ENCODE measurements at places on chromosomes 16 and 17.

DNA sequence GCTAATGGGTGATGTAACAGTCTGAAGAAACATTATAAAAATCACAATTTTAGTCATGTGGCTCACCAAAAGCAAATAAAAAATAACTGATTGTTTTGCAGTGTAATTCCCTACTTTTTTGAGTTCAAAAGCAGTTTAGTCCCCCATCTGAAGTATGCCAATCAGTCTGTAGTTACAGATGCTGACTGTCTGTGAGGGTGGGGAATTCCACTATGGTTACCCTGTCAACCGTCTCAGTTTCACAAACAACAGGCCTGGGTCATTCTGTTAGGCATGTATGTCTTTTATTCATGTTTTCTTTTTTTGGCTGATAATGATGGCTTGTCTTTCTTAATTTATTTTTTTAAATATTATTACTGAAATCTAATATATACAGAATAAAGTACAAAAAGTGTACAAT lies 69.3 kb downstream of the STXBP4 start:
- DNase-seq: peak; percentile 32

- no peak for DNase-seq
These were observed 178.2 kb downstream of the SALL1 start for GRCh38 chr16:50972876-50973275.

DNA sequence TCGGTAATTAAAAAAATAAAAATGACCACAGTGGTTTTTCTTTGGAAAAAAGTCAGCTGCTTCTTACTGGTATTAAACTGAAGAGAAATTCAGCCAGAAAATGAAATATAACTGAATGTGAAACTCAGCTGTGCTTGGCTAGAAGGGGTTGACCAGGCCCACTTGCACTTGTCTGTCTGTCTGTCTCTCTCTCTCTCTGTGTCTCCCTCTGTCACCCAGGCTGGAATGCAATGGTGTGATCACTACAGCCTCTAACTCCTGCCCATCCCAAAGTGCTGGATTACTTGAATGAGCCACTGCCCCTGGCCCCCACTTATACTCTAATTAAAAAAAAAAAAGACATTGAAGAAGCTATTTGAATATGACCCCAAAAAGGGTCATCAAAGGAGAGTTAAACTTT lies 17.3 kb upstream of the AKAP1 start:
- no peak for DNase-seq

DNA sequence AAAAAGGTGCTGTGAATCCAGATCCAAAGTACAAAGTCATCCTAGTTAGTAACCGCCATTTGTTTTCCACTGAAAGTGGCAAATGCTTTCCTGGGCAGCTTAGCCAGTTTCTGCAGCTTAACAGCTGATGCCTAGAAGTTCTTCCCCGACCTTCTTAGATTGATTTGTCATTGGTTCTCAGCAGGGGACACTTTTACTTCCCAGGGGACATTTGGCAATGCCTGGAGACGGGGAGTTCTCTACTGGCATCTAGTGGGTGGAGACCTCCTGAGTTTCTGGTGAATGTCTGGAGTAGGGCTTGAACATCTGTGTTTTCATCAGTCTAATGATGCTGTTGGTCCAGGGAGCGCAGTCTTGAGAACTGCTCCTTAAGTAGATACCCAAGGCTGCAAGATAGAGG lies 7.6 kb downstream of the DNAJA3 start:
- no peak for DNase-seq

DNA sequence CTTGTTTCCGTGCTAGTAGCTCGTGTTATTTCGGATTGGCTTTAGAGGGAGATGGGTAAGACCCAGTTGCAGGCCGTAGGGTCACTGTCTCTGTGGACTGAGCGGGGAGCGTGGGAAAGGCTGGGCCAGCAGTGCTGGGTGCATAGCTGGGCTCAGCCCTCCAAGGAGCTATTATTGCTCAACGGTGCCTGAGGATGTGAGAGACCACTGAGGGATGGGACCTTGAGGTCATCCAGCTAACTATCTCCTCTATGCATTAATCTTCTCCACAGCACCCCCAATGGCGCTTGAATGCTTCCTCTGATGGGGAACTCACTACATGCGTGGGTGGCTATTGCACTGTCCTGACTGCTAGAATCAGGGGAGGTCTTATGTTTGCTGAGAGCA lies 126.1 kb upstream of the FOXF1 start:
- no peak for DNase-seq

DNA sequence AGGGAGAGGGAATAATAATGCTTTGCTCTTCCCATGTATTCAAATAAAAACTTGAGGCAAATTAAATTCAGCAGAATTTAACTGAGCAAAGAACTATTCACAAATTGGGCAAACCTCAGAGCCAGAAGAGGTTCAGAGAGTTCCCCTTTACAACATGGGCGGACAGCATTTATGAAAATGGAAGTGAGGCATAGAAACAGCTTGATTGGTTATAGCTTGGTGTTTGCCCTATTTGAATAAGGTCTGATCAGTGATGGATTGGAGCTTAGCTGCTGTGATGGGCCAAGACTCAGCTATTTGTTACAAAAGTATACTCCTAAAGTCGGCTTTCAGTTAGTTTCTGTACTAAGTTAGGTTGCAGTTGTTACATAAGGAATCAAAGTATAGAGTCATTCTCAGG lies 63.0 kb downstream of the TMEM100 start:
- DNase-seq: no peak

- no peak for DNase-seq
These were observed 6.2 kb downstream of the CNP start for GRCh38 chr17:41972571-41973407.

GRCh38 chr17:8826808-8827435 lies 27.8 kb upstream of the MFSD6L start:
- no peak for DNase-seq

- DNase-seq: no peak
These were observed 9.5 kb upstream of the ARL4D start for GRCh38 chr17:43389046-43389947.

DNA sequence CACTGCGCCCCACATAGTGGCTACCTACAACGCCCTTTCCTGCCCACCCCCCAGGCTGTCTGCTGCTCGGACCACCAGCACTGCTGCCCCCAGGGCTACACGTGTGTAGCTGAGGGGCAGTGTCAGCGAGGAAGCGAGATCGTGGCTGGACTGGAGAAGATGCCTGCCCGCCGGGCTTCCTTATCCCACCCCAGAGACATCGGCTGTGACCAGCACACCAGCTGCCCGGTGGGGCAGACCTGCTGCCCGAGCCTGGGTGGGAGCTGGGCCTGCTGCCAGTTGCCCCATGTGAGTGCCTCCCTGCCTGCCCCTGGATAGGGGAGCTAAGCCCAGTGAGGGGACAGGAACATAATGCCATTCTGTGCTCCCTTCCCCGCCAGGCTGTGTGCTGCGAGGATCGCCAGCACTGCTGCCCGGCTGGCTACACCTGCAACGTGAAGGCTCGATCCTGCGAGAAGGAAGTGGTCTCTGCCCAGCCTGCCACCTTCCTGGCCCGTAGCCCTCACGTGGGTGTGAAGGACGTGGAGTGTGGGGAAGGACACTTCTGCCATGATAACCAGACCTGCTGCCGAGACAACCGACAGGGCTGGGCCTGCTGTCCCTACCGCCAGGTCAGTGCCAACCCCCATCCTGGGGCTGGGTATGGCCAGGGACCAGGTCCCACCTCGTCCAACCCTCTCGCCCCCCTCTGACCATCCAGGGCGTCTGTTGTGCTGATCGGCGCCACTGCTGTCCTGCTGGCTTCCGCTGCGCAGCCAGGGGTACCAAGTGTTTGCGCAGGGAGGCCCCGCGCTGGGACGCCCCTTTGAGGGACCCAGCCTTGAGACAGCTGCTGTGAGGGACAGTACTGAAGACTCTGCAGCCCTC lies 7.1 kb downstream of the GRN start:
- DNase-seq: no peak

DNA sequence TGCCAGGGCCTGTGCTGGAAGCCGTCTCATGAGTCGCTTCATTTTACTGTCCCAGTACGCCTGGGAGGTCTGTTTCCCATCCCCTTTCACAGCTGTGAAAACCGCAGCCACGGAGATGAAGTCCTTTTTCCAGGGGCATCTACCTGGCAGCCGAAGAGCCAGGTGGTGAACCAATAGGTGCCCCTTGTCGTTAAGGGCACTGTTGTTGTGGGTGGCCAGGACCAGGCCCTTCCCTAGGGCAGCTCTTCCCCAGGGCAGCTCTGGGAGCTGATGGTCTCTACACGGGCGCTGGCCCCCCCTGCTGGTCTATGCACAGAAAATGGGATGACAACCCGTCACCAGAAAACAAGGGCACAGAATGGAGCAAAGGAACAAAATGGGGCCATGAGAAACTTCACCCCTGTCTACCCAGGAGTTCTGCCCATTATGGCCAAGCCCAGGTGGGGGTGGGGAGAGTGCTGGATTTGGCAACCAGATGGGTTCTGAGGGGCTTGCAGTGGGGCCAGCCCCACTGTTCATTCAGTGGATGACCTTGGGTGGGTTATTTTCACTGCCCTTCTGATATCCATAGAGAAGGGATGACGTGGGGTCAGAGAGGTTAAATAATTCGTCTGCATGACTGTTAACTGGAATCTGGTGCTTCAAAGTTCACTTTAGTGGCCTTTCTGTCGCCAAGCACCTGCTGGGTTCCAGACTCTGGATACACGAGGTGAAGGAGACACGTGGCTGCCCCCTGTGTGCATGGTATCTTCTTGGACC lies 11.5 kb downstream of the RMI2 start:
- DNase-seq: no peak

DNA sequence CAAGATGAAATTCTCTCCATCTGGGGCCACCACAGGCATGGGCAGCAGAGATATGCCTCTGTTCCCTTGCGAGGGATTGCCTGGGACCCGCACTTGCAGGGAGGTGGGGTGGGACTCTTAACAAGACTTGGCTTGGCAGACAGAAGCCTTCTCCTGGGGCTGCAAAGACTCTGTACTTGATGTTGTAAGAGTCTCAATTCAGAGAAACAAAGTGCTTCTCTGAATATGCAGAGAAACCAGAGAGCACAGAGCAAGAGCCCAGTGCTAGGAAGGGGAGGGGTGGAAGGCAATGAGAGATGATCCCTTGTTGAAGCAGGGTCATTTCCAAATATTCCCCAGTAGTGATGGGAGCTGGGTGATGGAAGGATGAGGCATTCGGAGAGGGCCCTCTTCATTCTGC lies 2.2 kb downstream of the MMP28 start:
- DNase-seq: no peak

GRCh38 chr17:49364119-49364518 lies 2.1 kb upstream of the ZNF652 start:
- DNase-seq: no peak

DNA sequence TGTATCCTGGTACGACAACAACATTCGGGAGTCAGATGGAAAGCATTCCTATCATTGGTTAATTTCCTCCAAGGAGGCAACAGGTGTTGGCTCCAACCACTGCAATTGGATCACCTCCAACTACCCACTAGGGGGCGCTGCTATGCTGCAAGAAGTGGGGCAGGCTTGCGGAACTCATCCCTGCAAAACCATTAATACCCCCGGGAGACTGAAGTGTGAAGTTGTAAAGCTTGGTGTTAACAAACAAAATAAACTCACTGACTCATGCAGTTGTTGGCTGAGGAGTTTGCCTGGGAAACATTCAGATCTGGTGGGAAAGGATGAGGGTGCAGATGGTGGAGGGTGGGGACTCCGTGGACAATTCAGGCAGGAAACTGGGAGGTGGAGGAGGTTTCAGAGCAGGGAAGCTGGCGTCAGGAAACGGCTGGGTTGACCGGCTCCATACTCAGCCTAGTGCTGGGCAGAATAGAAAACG lies 84.9 kb downstream of the HS3ST2 start:
- peak; percentile 1 for DNase-seq

DNA sequence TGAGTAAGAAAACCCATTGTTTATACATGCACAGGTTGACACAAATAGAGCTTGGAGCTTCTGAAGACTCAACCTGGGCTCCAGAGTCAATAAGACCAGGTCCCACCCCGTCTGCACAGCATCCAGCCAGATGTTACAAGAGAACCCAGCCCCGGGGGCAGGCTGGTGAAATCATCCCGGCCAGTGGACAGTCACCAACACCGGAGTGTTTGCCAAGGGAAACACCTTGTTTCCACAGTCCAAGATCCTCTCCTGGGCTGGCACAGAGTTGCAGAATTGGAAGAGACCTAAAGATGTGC lies 90.3 kb downstream of the RAB11FIP4 start:
- DNase-seq: no peak

Measured in GM12878 (cell line).